Inflammatory macrophage treated with lipopolysaccharide for 1 hour (primary cell): ENCODE measurements at places on chromosomes 1 and 21.

GRCh38 chr21:33794596-33794995 is 121.0 kb downstream of the ATP5PO start:
- DNase-seq, result no peak

GRCh38 chr1:192104852-192105251 is 53.4 kb upstream of the RGS18 start:
- DNase-seq, result no peak

DNA sequence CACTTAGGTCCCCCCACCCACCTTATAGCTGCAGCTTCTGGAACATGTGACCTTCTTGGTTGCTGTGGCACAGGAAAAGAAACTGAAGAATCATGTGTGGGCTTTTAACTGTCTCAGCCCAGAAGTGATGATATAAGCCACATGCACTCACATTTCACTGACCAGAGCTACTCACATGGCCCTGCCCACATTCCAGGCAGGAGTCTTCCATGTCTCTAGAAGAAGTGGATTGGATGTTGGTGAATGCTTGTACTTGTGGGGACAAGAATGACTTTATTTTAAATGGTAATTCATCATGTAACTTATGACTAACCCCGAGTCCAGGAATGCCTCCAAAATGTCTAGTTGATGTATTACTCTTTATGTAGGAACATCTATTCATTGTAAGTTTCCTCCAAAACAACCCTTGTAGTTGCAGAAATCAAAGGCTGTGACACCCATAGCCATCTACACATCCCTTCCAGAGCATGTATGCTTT is 15.8 kb upstream of the CAMK1G start:
- no peak for DNase-seq

DNA sequence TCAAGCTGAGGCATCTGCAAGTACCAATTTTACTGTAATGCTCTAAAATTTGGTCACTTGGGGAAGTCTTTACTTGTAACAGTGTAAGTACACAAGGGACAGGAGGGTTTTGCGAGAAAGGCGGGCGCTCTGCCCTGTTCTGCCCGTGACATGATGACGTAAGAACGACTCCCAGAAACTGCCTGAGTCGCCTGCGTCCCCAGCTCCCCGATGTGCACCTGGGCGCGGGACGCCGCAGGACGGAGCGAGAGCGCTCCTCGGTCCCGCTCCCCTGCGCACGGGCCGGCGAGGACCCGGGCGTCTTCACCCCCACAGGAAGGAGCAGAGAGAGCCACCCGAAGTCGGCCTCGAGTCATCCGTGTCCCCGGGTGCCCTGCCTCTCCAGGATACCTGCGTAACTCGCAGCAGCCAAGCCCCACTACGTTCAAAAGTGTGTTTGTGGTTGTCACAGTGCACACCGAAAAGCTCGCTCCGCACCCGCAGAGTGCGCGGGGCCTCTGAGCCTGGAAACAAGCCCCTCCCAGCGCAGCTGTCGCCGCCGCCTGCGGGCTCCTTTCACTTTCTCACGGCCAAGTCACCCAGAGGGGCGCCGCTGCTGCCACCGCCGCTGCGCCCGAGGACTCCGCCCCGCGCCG is 3.3 kb upstream of the ZBTB18 start:
- DNase-seq, result peak; percentile 63

GRCh38 chr1:99268021-99268420 is 3.7 kb downstream of the PLPPR4 start:
- no peak for DNase-seq

GRCh38 chr1:182331387-182331786 is 60.2 kb downstream of the GLUL start:
- no peak for DNase-seq

- DNase-seq, result no peak
These were observed 256.3 kb downstream of the TPR start for GRCh38 chr1:186118724-186119123.

DNA sequence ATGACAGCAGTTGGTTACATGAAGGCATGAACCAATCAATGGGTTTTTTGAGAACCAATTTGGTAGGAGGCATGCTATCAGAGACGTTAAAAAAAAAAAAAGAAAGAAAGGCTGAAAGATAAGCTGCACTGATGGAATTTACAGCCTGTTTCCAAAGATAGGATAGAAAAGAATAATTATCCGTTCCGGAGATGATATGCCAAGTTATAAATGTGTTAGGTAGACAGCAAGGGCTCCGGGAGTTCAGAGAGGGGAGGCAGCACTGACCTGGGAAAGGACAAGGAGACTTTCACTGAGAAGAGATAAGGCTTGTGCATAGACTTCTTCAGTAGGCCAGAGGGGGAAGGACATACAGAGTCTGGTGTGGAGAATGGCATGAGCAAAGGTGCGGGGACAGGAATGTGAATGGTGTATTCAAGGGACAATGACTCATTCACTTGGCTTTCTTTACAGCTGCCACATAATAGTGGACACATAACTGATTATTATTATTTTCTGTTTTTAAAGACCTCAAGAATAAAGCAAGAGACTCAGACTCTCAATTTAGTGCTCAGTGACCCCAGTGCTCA is 24.8 kb upstream of the ACBD6 start:
- DNase-seq, result no peak

DNA sequence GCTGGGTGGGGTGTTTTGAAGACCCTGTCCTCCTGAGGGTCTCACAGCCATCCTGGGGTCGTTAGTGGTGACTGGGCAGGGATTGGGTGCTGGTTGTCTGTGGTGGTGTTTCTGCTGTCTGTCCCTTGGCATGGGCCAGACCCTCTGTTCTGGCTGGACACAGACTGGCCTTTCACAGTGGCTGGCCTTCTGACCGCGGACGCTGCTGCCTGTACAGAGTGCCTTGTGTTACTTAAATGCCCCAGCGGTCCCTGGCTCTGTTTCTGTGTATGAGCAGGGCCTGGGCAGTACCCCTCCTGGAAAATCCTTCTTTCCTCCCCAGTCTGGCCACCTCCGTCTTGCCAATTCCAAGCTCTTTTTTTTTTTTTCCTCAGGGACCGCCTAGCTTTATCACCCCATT is 50.9 kb downstream of the SH3BGR start:
- DNase-seq, result no peak

GRCh38 chr1:1156140-1157032 is 17.3 kb upstream of the TTLL10 start:
- no peak for DNase-seq

- no peak for DNase-seq
These were observed 79.8 kb upstream of the IFFO2 start for GRCh38 chr1:19036041-19036812.

DNA sequence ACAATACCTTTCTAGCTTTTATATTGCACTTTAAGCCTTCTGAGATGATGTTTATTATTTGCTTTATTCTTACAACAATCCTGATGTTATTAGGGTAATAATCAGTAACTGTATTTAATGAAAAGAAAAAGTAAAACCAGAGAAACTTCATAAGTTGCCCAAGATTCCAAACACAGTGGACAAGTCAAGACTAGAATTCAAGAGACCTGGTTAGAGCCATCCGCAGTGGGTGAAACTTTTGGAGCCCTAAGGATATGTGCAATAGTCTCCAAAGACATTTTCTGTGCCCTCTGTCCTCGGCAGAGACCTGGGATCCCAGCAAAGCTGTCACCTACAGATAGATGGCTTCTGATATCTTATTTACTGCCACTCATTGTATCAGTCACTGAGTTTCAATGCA is 106.8 kb upstream of the DPT start:
- no peak for DNase-seq

- no peak for DNase-seq
These were observed 8.8 kb upstream of the RNF223 start for GRCh38 chr1:1082776-1083415.

DNA sequence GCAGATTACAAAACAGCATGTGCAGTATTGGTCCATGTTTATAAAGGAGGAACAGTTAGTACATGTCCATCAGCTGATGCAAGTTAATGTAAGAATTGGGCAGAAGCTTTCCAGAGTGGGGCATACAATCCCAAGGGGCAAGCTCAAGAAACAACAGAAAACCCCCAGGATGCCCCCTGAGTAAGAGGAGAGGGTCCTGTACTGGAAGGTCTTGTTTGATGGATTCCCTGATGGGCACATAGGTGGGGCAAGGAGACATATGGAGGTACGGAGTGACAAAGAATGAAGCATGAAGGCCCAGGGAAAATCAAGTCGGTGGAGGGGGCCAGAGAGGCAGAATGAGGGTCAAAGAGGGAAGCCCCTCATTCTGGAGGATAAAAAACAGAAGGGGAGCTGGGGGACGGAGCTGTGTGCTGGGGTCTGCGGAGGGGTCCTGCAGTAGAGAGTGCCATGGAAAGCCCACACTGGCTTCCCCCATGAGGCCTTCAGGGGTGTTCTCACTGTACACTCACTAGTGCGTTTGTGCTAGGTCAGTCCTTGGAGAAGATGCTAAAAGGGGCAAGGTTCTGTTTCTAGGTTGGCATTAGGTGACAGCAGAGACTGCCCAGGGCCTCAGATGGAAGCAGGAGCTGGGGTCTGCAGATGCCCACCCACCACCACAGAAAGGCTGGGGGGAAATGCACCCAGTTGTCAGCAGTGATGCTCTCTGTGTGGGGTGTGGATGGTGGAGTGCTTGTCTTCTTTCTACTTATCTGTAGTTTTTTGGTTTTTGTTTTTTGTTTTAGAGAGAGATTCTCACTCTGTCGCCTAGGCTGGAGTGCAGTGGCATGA is 12.5 kb upstream of the MATN1 start:
- no peak for DNase-seq

- DNase-seq, result no peak
These were observed 82.5 kb upstream of the EDN2 start for GRCh38 chr1:41566969-41567368.

GRCh38 chr1:24928689-24929397 is 1.2 kb downstream of the RUNX3 start:
- peak; percentile 74 for DNase-seq

GRCh38 chr21:24870633-24871032 is 736.6 kb downstream of the MRPL39 start:
- no peak for DNase-seq

DNA sequence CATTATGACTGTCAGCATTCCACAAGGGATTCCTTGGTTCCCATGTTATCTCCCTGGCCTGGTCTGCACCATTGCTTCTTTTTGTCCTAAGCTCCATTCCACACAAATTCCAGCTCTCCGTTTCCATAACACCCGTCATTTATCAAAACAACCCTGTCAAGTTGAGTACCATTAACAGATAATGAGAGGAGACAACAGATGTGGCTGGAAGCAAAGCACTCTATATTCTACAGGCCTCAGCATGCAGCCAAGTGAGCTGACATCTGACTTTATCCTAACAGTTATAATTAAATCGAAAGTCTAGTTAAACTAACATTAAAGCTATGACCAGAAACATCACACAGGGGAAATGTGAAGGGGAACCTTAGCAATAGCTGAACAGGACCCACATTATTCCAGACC is 110.4 kb downstream of the RERE start:
- DNase-seq, result no peak

DNA sequence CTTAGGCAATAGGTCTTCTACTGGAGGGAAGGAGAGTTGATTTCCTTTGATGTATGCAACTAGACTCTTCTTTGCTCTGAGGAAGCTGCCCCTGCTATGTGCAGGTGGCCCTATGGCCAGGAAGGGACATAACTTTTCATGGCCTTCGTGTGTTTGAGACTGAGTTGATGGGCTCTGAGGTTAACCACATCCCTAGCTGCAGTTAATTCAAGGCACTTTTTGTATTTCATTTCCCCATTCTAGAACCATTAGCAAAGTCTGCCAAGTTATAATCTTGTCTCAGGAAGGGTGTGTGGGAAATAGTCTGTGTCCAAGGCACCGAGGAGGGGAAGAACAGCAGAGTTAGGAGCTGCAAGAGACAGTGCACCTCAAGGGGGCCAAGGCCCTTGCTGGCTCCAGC is 2.5 kb downstream of the FCRL4 start:
- DNase-seq, result no peak

- peak; percentile 56 for DNase-seq
These were observed 24.5 kb downstream of the LAMB3 start for GRCh38 chr1:209627732-209628196.

GRCh38 chr1:109547463-109548320 is 723 bp upstream of the GNAI3 start:
- no peak for DNase-seq

DNA sequence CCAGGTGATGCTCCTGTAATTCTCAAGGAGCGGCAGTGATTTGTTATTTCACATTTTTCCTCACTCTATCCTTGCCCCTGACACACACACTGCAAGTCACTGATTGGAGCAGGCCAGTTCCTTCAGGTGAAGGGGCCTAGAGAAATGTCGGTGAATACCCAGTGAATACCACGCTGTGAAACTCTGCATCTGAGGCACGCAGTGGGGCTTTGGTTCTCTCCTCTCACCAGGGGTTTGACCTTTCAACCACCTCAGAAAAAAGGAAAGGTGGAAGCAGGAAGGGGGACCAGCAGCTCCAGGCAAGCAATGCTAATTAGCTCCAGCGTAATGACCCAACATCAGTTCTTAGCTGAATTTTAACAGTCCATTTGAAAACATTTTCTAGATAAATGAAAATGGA is 532 bp upstream of the FAM177B start:
- DNase-seq, result no peak

GRCh38 chr1:31072304-31072746 is 6.8 kb upstream of the PUM1 start:
- DNase-seq, result no peak

GRCh38 chr1:219788091-219788490 is 140.3 kb downstream of the SLC30A10 start:
- DNase-seq, result no peak

- DNase-seq, result no peak
These were observed 890.2 kb upstream of the B3GALT2 start for GRCh38 chr1:194076646-194077045.

DNA sequence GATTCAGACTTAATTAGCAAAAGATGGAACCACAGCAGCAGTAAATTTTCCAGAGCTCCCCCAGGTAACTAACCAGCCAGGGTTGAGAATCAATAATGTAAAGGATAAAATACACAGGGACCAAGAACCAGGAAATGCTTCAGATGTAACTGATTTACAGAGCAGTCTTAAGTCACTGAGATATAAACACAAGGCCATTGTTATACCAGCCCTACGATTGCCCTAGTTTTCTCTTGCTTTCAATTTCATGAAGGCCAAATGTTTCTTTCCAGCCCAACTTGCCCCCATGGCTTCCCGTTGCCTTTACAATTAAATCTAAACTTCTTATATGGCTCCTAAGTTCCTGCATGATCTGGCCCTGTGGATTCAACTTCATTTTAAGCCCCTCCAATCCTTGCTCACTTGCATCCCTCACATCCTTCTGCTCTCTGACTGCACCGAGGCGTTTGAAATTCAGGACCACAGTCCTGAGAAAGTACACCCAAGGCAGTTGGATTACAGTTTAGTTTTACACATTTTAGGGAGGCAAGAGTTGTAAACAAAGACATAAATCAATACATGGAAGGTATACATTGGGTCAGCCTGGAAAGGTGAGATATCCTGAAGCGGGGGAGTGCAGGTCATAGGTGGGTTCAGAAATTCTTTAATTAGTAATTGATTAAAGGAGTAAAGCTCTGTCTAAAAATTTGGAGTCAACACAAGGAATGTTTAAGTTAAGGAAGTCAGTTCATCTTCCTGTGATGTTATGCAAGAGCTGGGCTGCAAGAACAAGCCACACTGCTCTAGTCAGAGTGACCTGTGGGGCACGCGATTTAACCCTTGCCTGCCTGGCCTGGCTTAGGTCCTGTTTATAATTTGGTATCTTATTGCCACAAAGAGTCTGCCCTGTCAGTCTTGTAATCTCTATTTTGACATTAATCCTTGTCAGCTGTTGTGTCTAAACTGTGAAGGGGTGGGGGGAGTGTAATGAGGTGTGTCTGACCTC is 69.9 kb upstream of the COG2 start:
- DNase-seq, result peak; percentile 21
